Right renal pelvis (tissue), 4 donors: ENCODE measurements at places on chromosomes 5 and 9.

GRCh38 chr5:14438195-14438606 lies 143.4 kb upstream of the OTULINL start:
- no peak for DNase-seq

GRCh38 chr5:42880496-42881150 lies 68.9 kb upstream of the SELENOP start:
- no peak for DNase-seq

GRCh38 chr9:5908918-5909317 lies 18.2 kb downstream of the MLANA start:
- DNase-seq: no peak

DNA sequence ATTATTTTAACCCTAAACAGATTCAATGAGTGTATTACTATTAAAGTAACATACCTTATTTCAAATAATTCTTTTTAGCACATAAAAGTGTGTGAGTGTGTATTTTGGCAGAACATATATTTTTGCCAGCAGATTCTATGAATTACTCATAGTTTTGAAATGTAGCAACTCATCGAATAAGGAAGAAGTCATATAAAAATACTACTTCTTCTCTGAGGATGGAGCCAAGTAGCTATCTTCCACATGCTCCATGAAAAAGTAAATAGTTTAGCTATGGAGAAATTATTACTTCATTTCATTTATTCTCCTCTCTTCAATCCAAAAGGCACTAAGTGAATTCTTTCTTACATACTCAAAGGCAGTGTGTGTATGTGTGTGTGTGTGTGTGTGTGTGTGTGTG lies 1090.4 kb upstream of the CDH6 start:
- DNase-seq: no peak

- DNase-seq: no peak
These were observed 79.7 kb downstream of the THBS4 start for GRCh38 chr5:80114860-80115259.

DNA sequence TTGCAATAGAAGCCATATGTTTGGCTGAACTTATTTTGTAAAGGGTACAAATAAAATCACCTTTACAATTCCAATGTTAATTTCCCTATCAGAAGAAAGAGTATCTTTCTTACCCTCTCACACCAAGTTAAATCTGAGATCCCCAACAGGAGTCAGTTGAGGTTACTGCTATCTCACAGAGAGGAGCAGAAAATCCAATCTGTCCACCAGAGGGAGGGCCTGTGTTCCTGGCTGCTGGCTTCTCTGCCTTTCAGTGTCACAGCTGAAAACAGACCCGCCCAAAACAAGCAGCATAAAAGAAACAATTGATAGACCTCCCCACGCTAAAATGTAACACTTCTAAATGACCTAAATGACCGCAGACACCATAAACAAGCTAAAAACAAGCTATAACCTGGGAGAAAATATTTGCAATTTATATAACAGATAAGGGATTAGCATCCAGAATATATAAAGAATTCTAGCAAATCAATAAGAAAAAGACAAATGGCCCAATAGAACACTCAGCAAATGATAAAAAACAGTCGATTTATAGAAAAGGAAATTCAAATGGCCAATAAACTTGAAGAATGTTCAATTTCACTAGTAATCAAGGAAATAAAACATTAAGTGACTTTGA lies 24.5 kb upstream of the MVB12B start:
- no peak for DNase-seq

DNA sequence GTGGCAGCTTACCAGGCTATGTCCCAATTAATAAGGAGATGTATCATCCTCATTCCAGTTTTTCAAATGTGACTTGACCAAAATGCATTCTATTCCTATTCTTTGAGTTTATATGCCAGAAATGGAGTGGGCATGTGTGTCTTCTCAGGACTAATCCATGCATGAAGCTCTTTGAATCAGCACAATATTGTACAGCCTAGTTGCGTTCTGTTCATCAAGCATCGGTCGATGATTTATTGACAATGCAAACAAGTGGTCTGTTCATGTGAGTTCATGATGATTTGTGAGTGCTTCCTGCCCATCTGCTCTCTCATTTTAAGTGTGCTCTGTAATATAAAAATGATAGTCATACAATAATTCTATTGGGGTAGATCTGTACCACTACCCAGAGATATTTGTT lies 48.3 kb downstream of the PALM2AKAP2 start:
- DNase-seq: no peak

DNA sequence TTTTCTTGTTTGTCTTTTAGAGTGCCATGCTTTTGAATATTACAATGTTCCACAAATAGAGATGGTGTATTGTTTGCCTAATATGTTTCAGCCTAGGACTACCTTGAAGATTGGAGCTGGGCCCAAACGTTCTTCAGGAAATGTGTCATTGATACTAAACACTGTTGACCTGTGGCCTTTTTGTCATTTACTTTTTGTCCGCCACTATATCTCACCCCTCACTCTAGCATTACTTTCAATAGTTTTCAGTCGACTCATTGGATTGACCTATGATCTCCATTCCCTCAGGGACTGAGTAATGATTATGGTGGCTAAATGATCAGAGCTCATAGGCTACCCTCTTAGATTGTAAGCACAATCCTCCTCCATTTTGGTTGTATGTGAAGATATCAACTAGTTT lies 115.8 kb downstream of the NUDT12 start:
- no peak for DNase-seq

DNA sequence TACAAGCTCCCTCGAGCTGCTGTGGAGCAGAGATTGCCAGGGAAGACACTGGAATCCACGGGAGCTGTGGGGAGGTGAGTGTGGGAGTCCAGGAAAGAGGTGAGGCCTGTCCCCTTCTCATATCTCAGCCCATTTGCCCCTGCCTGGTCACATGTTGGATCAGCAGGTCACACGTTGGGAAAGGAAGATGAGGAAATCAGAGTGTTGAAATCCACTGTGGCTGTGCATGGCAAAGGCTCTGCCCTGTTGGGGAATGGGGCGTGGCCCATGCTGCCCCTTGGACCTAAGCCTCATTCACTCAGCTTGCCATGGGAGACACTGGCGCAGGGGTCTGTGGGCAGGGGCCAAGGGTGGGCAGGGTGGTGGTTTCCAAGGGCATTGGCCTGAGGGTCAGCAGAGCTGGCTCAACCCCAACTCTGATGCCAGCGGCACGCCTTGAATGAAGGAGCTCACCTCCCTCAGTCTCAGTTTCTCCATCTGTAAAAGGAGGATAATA lies 85.4 kb upstream of the CPEB4 start:
- no peak for DNase-seq

- DNase-seq: no peak
These were observed 89.0 kb upstream of the MAP1B start for GRCh38 chr5:72018143-72018803.

DNA sequence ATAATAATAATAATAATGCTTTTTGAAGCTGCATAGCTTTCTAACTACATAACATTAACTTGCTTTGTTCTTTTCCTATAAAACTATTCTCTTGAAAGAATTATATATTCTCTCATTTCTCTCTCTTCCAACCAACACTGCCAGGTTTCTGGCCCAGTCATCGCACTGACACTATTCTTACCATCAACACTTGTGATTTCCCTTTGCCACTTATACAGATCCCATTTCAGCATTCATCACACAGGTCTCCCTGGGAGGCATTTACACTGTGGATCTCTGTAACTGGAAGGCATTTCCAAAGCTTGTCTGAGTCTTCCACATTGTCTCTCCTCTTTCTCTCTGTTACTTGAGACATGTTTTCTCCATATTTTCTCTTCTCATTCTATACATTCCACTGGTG lies 777.8 kb upstream of the ACO1 start:
- DNase-seq: no peak

DNA sequence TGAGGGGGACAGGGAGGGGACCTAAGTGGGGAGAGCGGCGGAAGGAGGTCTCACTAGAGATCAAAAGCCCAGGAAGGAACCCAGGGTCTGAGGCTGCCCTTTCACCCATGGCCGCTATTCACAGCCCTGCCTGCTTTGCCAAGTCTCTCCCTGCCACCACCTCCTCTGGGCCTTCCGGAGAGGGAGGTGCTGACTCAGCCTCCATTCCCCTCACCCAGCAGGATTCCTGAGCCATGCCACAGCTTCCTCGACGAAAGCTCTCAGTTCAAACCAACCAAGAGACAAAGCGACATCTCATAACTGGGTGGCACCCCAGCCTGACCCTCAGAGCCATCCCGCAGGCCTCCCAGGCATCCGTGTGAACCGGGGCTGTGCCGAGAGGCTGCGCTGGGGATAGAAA lies 36.7 kb downstream of the PAX5 start:
- no peak for DNase-seq

DNA sequence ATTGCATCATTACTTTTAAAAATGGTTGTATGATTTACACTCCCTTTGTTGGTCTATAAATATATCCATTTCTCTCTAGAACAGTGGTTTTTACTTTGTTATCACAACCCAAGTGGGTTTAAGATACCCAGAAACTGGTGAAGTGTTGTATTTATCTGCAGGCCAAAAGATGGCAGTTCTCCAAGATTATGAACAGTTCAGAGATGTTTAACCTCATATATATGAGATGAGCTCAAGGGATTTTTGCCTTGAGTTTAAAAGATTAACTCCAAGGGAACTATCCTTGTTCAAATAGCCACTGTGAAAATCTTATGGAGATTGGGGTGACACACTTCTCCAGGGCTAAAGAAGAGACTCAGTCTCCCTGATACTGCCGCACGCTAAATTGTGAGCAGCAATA lies 572.6 kb downstream of the TLE4 start:
- no peak for DNase-seq

DNA sequence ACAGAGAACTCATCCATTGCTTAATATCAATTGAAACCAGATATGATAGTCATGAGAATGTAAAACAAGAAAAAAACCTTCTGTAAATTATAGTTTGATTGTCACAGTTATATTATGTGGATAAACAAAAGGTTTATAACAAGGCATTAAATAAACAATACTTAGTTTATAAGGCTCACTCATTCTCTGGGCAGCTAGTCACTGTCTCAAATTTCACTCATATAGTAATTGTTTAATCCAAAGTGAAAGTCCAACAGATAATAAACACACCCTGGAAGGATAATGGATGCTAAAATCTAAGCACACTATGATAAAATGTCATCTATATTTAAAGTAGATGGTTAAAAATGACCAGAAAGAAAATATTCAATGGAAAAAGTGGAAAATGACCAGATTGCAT lies 30.8 kb upstream of the SLC12A2 start:
- DNase-seq: no peak

- no peak for DNase-seq
These were observed 78.2 kb upstream of the SMIM23 start for GRCh38 chr5:171707442-171707792.

DNA sequence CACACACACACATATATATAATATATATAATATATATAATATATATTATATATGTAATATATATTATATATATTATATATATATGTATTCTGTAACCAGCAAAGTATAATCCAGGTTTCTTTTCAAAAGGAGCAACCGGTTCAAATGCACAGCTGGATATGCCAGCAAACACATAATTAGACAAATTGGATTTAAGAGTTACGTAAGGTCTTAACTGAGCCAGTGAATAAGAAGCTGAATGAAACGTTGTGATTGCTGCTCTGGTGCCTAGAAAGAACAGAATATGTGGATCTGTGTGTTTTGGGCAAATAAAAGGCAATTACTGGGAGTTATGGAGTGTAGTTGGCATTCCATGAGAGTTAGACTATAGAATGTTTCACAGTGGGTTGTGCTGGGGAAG lies 178.1 kb downstream of the SLF1 start:
- DNase-seq: no peak

- DNase-seq: no peak
These were observed 395.4 kb upstream of the ITGA1 start for GRCh38 chr5:52392321-52392720.

- DNase-seq: no peak
These were observed 47.7 kb upstream of the RPL26L1 start for GRCh38 chr5:172911628-172911880.

GRCh38 chr5:55159763-55160492 lies at the start of gene GPX8:
Gene GPX8, plus strand, starts transcription at chr5:55160171. Its CDS starts 22 bp downstream, at chr5:55160193.
- DNase-seq: peak; percentile 79

GRCh38 chr9:84839541-84839940 lies 170.0 kb downstream of the NTRK2 start:
- no peak for DNase-seq

DNA sequence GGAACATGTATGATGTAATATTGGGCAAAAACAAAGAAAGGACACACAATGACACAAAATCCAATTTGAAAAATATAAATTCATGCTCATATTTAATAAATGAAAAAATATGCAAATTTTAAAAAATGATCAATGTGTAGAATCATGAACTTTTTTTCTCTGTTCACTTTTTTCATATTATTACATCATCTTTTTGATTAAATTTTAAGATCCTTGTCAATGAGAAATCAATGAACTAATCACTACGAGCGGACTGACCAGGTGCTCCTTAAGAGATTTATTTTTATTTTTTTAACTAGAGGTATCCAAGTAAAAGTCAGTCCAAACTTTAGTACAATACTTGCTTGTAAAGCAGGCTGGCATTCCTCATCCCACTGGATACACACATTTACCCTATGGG lies 174.1 kb downstream of the CDK5RAP2 start:
- DNase-seq: no peak

- no peak for DNase-seq
These were observed 202.9 kb downstream of the NXNL2 start for GRCh38 chr9:88737876-88738275.

DNA sequence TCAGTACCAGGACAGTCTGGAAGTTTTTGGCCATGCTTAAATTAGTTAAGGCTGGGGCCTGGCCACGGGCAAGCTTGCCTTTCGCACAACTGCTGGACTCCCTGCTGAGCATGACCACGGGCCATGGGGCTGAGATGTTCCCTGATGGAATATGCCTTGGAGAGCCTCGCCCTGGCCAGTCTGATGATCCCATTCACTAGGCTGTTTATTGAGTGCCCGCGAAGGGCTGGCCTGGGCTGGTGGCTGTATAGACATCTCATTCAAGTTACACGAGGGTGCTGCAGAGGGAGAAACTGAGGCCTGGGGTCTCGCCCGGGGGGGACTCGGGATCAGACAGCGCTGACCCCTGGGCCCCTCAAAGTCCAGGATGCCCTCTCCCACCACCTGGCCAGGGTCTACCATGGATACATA lies 7.8 kb upstream of the RXRA start:
- no peak for DNase-seq

- no peak for DNase-seq
These were observed 24.7 kb upstream of the TNFSF8 start for GRCh38 chr9:114954956-114955582.

GRCh38 chr5:114310666-114311065 lies 51.2 kb upstream of the KCNN2 start:
- DNase-seq: no peak
